CD4-positive, alpha-beta memory T cell (primary cell): ENCODE measurements at places on chromosomes 2 and 18.

- H3K27ac ChIP-seq: no peak overlapping the region
- no peaks in the 10 kb centered on the region for H3K27me3 ChIP-seq
- H3K4me3 ChIP-seq: no peak overlapping the region
- no peaks in the 10 kb centered on the region for H3K36me3 ChIP-seq
Observed at GRCh38 chr18:23357996-23358594, 95.0 kb upstream of the RIOK3 start.

DNA sequence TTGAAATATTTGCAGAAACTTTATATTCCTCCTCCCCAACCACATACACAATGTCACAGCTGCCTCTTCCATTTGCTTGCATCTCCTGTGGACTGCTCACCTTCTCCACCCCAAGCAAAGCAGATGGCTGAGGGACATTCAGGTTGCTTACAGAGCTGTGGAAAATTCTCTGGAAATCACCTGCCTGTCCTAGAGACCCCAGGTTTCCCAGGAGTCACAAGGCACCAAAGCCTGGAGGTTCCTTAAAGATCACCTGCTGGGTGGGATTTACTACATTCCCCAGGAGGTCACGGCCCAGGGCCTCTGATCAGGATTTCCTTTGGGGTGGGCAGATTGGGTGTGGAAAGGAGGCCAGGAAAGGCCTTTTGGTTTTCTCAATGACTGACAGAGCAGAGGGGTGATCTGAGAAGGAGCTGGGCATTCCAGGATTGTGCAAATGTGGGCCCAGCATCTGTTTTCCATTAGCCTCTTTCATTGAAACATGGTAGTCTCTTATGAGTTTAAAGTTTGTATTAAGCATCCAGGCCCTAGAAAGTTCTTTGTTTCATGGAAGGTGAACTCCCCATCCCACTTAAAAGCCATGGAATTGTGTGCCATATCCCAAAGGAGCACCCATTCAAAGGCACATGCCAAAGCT lies 410.7 kb upstream of the TNP1 start:
- H3K27ac ChIP-seq: no peak overlapping the region
- H3K27me3 ChIP-seq: no peaks in the 10 kb centered on the region
- no peaks in the 10 kb centered on the region for H3K4me1 ChIP-seq
- H3K4me3 ChIP-seq: no peak overlapping the region
- no peaks in the 10 kb centered on the region for H3K36me3 ChIP-seq

GRCh38 chr2:102449370-102449974 lies 23.6 kb upstream of the SLC9A4 start:
- H3K4me3 ChIP-seq: no peak overlapping the region
- no peak overlapping the region for H3K27ac ChIP-seq
- no peaks in the 10 kb centered on the region for H3K36me3 ChIP-seq

GRCh38 chr18:45166836-45167551 lies 448.3 kb upstream of the SLC14A2 start:
- H3K27ac ChIP-seq: no peak overlapping the region
- no peaks in the 10 kb centered on the region for H3K27me3 ChIP-seq
- H3K4me1 ChIP-seq: no peaks in the 10 kb centered on the region

GRCh38 chr2:241797441-241798080 lies 11.4 kb upstream of the NEU4 start:
- no peaks in the 10 kb centered on the region for H3K4me1 ChIP-seq
- H3K4me3 ChIP-seq: no peak overlapping the region
- H3K36me3 ChIP-seq: no peaks in the 10 kb centered on the region
- H3K27me3 ChIP-seq: no peaks in the 10 kb centered on the region

DNA sequence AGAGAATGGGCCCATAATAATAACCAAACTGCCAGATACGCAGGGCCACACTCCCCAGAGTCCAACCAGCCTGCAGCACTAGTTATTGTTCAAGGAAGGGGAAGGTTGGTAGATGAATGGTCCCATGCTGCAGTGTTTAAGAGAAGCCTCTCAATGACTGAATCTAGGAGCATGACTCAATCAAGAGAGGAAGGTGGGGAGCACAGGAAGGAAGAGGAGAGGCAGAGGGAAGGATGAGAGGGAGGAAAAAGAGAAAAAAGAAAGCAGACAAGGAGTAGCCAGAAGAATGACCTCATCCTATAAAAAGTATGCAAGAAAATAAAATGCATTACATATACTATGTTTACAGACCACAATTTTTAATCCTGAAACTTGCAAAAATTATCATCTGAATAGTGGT lies 174.5 kb downstream of the TCF4 start:
- no peak for DNase-seq
- no peaks in the 10 kb centered on the region for H3K4me1 ChIP-seq
- H3K27ac ChIP-seq: no peak overlapping the region
- no peaks in the 10 kb centered on the region for H3K36me3 ChIP-seq

DNA sequence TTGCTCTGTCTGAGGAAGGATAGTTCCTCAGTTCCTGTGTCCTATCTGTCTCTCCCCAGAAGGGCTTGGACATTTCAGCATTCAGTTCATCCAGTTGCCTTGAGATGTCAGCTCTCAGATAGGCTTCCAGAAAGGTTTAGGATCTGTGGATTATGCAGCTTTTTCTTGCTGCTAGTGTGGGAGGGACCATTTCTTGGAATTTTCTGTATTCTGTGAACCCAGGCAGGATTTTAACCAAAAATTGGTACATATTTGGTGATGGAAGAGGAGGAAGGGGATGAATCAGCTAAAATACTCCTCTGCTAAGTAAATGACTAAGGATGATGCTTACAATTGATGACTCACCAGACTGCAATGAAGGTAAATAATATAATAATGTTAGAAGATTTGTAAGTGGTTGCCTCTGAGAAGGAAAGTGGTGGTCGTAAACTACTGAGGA lies 58.6 kb upstream of the DOCK10 start:
- no peaks in the 10 kb centered on the region for H3K4me1 ChIP-seq
- H3K4me3 ChIP-seq: no peak overlapping the region
- no peaks in the 10 kb centered on the region for H3K36me3 ChIP-seq
- DNase-seq: no peak

- H3K27me3 ChIP-seq: no peaks in the 10 kb centered on the region
- H3K27ac ChIP-seq: no peak overlapping the region
- peaks cover 88% of the 10 kb centered on the region for H3K4me1 ChIP-seq
Observed at GRCh38 chr18:32036506-32037180, 18.0 kb downstream of the RNF125 start.

- no peaks in the 10 kb centered on the region for H3K36me3 ChIP-seq
- no peaks in the 10 kb centered on the region for H3K27me3 ChIP-seq
- no peak overlapping the region for H3K4me3 ChIP-seq
- H3K4me1 ChIP-seq: no peaks in the 10 kb centered on the region
- no peak overlapping the region for H3K27ac ChIP-seq
- no peak for DNase-seq
Observed at GRCh38 chr2:240505910-240506309, 51.9 kb downstream of the ANKMY1 start.

DNA sequence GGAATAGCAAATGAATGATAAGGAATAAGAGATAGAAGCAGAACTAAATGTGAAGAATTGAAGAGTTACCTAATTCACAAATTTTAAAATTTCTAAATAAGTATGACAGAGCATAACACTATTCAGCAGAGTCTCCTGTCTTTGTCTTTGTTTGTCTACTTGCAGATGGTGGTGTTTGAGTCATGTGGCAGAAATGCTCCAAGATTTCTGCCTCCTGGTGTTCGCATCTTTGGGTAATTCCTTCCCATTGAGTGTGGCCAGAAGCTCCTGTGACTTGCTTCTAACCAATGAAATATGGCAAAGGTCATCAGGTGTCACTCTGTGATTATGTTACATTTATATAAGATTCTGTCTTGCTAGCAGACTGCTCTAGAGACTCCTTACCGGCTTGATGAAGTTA lies 45.6 kb upstream of the GALNT3 start:
- H3K27ac ChIP-seq: no peak overlapping the region
- no peaks in the 10 kb centered on the region for H3K4me1 ChIP-seq
- H3K4me3 ChIP-seq: no peak overlapping the region
- no peak for DNase-seq
- no peaks in the 10 kb centered on the region for H3K27me3 ChIP-seq

- H3K27me3 ChIP-seq: no peaks in the 10 kb centered on the region
- no peak overlapping the region for H3K27ac ChIP-seq
- no peaks in the 10 kb centered on the region for H3K36me3 ChIP-seq
Observed at GRCh38 chr2:207252979-207253645, 87.4 kb upstream of the KLF7 start.

GRCh38 chr2:39491653-39492052 lies 54.6 kb upstream of the MAP4K3 start:
- no peak for DNase-seq
- no peaks in the 10 kb centered on the region for H3K36me3 ChIP-seq
- H3K27me3 ChIP-seq: no peaks in the 10 kb centered on the region
- H3K4me3 ChIP-seq: no peak overlapping the region
- no peak overlapping the region for H3K27ac ChIP-seq

- no peaks in the 10 kb centered on the region for H3K27me3 ChIP-seq
- no peak overlapping the region for H3K4me3 ChIP-seq
- H3K36me3 ChIP-seq: no peaks in the 10 kb centered on the region
- no peak overlapping the region for H3K27ac ChIP-seq
Observed at GRCh38 chr2:138107288-138107687, 143.0 kb downstream of the HNMT start.

DNA sequence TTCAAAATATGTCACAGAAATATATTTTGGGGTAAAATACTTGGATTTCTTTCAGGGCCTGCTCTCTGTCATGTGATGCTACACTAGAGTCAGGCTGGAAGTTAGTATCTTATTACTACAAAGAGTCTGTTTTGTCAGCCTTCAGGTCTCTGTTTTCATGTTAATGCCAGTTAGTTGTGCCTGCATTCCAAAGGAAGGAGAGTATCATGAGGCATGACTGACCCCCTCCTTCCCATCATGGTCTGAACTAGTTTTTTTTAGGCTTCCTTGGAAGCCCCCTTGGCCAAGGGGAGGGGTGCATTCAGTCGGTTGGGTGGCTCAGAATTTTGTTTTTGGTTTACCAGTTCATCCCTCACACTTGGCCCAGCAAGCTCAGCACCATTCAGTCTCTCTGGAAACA lies 318.0 kb downstream of the ALK start:
- no peak overlapping the region for H3K4me3 ChIP-seq
- no peak overlapping the region for H3K27ac ChIP-seq
- no peaks in the 10 kb centered on the region for H3K27me3 ChIP-seq
- no peak for DNase-seq

DNA sequence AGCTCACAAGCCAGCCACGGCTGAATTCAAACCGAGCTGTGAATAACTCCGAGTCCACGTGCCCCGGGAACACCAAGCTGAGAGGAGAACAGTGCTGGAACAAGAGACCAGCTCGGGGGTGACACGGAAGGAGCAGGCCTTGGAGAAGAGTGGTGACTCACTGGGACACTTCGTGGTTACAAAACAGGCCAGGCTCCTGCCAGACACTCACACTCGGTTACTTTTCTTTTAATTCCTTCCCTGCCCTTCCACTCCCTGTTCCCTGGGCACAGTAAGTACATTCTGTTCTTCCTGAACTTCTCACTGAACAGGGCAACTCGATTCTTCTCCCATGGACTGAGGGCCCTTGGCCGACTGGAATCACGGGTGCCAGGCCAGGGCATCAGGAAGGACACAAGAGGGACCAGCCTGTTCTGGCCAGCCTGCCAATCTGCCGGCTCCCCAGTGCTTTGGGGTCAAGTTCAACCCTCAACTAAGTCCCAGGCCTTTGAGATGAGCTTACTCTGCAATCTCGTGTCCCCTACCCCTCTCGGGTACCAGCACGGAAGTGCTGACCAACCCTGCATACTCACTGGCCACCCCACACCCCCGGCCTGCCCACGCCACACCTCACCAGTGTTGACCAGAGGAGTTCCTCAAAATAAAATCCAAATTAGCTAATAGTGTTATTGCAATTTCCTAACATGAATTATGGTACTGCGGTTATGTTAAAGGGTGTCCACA lies 87.5 kb downstream of the TFCP2L1 start:
- no peak overlapping the region for H3K4me3 ChIP-seq
- no peaks in the 10 kb centered on the region for H3K27me3 ChIP-seq
- no peaks in the 10 kb centered on the region for H3K4me1 ChIP-seq
- no peak for DNase-seq
- H3K36me3 ChIP-seq: no peaks in the 10 kb centered on the region

DNA sequence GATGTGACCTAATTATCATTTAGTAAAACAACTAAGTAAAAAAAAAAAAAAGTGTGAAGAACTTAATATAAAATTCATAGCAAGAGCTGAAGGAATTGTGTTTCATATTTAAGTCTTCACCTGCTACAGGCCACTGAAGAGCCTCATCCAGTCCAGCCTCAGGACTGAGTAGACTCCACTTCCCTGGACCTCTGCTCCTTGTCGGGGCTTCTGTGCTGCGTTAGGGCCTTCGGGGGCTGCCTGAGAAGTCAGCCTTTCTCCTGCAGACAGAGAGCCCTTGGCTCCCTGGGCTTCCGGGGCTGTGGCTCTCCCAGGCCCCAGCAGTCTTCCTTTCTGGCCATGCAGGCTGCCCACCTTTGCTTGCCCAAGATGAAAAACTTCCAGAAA lies 95.5 kb downstream of the MTCL1 start:
- H3K4me3 ChIP-seq: no peak overlapping the region
- DNase-seq: no peak
- no peak overlapping the region for H3K27ac ChIP-seq
- H3K36me3 ChIP-seq: no peaks in the 10 kb centered on the region

DNA sequence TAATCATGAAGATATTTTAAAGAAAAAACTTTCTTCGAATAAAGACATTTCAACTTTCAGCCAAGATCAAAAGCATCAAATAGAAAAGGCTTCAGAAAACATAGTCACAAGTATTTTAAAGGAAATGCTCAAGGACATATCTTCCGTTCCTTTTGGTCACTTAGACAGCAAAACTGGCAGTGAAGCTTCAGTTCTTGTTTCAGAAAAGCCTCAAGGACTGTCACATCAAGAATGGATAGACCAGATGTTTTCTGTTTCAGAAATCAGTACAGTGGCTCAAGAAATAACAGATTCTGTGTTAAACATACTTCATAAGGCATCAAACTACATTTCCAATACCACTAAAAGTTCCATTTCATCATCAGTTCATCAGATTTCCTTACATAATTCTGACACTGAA lies 51.8 kb downstream of the FSIP2 start:
- no peak overlapping the region for H3K27ac ChIP-seq
- no peak for DNase-seq
- no peak overlapping the region for H3K4me3 ChIP-seq
- H3K27me3 ChIP-seq: no peaks in the 10 kb centered on the region

DNA sequence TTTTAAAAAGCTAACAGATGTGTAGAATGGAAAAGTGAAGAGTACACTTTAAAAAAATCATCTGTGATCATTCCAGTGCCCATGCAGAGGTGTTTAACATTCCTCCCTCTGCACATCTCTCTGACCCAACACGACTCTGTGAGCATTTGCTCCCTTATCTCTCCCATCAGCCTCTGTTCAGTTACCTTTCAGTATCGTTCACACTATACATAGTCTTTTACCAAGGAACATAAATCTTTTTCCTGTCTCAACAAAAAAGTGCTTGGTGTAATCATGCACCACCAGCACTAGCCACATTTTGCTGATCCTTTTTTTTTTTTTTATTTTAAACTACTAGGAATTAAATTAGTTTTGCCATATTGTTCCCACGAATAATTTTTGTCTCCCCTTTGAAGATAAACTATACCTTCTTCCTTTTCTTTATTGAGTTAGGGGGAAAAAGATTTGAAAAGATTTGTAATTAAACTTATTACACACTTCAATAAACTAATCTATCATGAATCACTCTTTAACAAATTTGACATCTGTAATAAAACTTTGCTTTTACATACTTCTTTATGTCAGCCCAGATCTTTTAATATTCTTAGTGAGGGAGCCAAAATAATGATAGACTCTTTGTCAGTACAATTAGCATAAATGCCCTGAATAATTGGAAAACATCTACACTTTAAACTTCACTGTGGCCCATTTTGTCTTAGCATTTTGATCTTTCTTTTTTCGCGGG lies 489.8 kb upstream of the FANCL start:
- no peaks in the 10 kb centered on the region for H3K4me1 ChIP-seq
- H3K27ac ChIP-seq: no peak overlapping the region
- no peak for DNase-seq
- H3K4me3 ChIP-seq: no peak overlapping the region
- H3K27me3 ChIP-seq: no peaks in the 10 kb centered on the region
